ENCODE measurements at places on chromosomes 2 and 18. TPM values are rescaled to one million over a fixed set of nuclear protein-coding genes. Genes with fewer than 3 reads are reported as not detected.

The HAAO gene
- 0.46 TPM for total RNA-seq

The NOSTRIN gene
- 0.09 TPM for total RNA-seq

The ST6GAL2 gene
- total RNA-seq: under 0.01 TPM

The MBP gene
- total RNA-seq: 43.8 TPM
